Activated CD8-positive, alpha-beta memory T cell treated with anti-CD3 and anti-CD28 coated beads for 4 hours (primary cell): ENCODE measurements at places on chromosomes 2 and 18.

DNA sequence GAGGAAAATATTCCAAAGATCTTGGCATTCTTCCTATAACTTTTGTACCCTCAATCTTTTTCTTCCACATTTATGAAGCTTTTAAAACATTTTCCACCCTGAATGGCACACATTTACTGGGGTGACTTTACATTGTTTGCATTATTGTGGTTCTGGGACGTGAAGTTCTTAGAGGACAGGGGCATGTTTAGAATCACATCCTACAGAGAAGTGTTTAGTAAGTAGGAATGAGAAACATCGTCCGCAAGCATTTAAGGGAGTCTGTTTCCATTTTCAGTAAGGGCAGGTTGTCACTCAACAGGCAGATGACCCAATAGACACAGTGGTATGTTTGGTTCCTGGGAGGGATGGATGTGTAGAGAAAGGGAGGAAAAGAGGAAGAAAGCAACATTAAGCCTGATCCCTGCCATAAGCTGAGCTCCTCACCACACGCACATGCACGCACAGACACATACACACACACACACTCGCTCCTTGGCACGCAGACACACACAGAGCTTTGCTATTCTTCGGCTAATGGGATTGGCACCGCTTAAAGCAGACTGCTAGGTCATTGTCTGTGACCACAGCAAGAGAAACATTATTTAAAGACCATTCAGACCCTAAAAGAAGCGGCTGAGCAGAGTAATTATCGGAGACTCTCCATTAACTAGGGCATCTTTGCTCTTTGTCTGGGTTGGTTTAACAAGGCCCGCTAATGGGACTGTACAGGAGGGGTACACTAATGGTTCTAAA is 14.2 kb upstream of the PLEKHM3 start:
- DNase-seq, result no peak

DNA sequence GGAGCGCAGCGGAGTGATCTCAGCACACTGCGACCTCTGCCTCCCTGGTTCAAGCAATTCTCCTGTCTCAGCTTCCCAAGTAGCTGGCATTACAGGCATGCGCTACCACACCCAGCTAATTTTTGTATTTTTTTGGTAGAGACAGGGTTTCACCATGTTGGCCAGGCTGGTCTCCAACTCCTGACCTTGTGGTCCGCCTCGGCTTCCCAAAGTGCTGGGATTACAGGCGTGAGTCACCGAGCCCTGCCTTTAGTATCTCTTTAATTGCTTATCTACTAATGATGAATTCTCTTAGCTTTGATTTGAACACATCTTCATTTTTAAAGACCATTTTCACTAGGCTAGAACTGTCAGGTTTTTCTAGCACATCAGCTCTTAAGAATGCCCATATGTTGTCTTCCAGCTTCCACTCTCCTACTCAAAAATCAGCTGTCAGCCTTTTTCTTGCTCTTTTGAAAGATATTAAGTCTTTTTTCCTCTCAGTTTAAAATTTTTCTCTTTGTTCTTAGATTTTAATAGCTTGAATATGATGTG is 16.1 kb upstream of the MFSD2B start:
- DNase-seq, result no peak

DNA sequence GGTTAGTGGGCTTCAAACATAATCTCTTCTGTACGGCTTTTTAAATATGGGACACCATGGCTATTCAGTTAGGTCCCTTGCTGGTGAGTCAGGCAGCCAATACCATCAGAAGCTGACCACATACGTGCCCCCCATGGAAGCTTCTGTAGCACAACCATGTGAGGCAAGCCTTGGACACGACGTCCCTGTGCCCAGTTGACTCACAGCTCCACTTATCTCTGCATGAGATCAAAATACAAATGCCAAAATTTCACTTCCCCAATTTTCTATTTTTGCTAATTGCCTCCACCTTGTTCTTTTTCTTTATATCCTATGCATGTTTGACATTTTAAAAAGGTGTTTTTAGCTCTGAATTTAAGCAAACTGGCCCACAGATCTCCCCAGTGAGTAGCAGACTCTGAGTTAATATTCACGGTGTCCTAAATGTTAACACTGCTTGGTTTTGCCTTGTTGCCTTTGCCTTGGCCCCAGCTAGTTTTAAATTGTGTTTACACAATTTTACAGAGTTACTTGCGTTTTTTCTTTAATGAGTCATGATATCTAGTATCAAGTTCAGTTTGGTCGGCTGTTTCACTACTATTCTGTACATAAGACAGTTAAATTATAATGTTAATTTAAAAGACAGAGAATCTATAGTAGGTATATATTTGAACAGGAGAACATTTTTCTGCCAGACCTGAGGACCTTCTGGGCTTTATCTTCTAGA is 77.5 kb downstream of the CDCA7 start:
- DNase-seq, result no peak

- DNase-seq, result no peak
Measured at GRCh38 chr18:77321823-77322805, 72.5 kb downstream of the GALR1 start.

DNA sequence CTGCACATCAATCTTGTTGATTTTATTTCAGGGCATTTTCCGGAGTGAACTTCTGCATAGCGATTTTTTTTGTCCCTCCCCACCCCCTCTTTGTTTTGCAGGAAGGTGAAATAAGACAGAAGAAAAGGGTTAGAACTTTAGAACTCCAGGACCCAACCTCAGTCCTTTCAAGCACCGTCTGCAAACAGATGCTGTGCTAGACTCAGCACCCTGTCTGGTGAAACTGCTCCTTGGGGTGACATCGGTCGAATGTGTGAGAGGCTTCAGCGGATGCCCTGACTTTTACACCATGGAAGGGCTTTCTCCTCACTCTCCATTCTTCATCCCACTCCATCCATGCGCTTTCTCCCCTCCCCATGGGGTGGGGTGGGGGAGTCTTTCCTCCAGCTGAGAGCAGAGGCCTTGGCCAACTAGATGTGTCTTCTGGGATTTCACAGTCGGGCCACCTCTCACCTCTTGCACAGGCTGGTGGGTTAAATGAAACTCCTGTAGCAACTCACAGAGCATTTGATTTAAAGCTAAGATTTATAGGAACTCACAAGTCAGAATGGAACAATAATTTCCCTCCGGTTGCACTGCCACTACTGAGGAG is 43.3 kb upstream of the EDAR start:
- no peak for DNase-seq

DNA sequence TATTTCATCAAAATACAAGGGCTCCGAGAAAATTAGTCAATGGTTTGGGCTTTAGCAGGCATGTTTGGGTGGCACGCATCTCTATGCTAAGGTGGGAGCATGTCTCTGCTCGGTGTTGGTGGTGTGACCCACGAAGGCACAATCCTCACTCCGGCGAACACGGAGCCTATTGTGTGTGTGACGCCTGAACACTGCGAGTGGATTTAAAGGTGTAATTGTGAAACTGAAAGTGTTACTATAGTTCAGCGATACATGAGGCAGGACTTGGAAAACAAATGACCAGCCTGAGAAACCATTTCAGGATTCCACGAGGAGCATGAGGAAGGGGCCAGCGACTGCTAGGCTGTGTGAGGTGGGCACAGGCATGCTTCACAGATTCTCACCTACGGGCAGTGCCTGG is 41.7 kb upstream of the LDLRAD4 start:
- DNase-seq, result no peak

DNA sequence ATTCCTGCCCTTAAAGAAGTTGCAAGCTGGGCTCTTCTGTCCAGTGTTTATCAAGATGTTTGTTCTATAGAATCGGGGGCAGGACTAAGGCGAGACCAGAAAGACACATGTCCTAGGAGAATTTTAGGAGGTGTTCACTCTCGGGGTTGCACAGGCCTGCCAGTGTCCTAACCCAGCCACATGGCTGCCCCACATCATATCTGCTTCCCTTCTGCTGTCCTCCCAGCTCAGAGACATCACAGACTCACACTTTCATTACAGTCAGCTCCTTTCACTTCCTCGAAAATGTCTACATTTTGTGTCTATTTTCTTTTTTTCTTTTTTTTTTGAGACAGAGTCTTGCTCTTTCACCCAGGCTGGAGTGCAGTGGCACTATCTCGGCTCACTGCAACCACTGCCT is 10.7 kb upstream of the MRO start:
- DNase-seq, result no peak

DNA sequence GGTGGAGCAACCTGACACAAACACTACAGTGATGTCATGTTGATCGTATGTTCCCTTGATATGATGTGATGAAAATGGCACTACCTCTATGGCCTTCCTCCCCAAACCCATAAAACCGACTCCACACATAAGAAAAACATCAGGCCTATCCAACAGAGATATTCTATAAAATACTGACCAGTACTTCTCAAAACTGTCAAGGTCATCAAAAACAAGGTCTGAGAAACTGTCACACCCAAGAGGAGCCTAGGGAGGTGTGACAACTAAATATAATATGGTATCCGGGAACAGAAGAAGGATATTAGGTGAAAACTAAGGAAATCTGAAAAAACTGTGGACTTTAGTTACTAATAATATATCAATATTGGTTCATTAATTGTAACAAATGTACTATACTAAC is 85.9 kb upstream of the FZD5 start:
- no peak for DNase-seq

DNA sequence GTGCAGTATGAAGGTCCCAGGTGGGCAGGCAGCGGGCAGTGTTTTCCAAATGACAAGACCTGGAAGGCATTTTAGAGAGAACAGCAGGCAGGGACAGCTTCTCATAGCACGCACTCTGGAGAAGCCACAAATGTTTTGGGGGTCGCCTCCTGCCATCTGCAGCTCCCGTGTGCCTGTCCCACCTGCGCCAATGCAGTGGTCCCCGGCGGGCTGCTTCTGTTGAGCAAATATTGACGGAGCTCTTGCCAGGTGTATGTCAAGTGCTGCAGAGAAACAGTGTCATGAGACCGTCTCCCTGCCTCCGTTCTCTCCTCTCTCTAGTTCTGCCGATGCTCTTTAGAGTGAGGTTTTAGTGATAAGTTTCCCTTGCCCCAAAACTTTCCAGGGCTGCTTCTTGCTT is 174.8 kb downstream of the LDLRAD4 start:
- DNase-seq, result no peak

GRCh38 chr18:47215554-47216138 is 35.8 kb downstream of the SKOR2 start:
- no peak for DNase-seq

DNA sequence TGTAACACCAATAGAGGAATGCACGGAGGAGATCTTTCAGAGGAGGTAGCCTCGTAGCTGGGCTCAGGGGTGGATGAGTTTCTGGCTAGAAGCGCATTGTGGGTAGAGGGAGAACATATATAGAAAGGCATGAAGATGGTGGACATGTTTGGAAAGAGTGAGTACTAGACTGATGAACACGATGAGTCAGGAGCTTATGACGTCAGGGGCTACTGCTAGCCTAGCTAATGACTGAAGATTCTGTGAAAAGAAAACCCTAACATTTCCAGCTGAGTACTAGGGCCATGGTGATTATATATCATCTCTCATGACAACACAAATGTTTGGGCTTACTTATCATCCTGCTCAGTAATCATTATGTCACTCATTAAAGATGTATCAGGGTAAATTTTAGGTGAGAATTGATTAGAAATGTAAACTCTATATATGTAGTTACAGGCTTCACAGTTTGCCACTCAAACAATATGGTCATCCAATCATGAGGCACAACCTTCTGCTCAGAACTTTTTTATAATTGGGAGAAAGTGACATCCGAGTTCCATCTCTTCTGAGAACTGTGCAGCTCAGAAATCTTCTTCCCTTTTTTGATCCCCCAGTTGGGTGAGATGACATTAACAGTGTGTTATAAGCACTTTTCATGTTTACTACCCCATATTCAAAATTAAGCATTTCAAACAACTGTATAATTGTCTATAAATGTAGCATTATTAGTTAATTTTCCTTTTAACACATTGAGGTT is 22.2 kb upstream of the IL1RN start:
- DNase-seq, result no peak

- DNase-seq, result no peak
Measured at GRCh38 chr2:79960519-79960918, 344.0 kb downstream of the LRRTM1 start.

DNA sequence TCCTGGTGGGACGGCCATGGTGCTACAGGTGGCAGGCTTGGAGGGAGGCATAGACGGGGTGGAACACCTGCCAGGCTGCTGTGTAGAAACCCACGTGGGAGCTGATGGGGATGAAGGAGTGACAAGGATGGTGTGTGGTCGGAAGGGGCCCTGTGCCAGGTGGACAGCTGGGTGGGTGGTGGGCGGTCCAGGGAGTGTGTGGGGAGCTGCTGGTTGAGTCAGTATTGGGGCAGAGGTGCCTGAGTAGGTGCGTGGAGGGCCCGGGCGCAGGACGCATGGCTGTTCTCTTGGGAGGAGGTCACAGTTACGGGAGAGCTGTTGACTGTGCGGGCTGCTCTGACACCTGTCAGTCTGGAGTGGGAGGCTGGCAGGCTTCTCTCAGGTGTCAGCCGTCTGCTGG is 12.6 kb upstream of the D2HGDH start:
- no peak for DNase-seq

- no peak for DNase-seq
Measured at GRCh38 chr18:77124452-77124922, 8.1 kb downstream of the MBP start.

DNA sequence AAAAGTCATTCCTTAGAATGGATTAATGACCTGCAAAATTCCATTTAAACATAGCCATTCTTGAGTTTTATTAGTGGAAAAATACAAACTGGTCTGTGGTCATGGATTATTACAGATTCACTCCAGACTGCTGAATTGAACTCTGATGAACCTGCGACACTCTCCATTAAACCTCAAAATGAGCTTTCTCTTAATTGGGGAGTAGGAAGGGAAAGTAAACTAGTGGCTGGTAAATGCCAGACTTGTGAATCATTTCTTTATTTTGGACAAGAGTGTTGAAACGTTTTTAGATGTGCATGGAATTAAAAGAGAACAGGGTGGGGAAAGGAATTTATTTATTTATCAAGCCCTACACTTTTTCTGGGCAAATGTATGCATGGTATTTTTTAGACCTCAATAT is 321.2 kb upstream of the FANCL start:
- no peak for DNase-seq

GRCh38 chr2:240643811-240644150 is 18.5 kb downstream of the GPR35 start:
- no peak for DNase-seq

GRCh38 chr2:216335252-216335651 is 37.0 kb downstream of the MARCHF4 start:
- no peak for DNase-seq

DNA sequence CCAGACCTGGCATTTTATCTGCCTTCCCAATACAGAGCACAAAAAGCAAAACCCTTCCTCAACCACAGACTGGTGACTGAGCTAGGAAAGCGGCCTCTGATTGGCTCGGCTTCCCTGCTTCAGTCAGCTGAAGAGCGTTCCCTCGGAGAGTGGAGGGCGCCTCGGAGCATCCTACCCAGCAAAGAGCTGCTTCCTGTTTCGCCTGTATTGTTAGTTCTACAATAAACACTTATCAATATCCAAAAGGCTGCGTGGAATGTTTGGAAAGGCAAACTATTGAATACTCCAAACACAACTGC is 125.0 kb downstream of the CACNB4 start:
- DNase-seq, result no peak
